ENCODE measurements at places on chromosomes 3 and 15.

- no peaks in the 10 kb centered on the region for H3K36me3 ChIP-seq
- H3K27ac ChIP-seq = no peak overlapping the region
- peaks cover 9% of the 10 kb centered on the region for H3K27me3 ChIP-seq
These were observed 53.1 kb downstream of the BOC start for GRCh38 chr3:113264283-113265131.

- H3K27me3 ChIP-seq = no peaks in the 10 kb centered on the region
- peaks cover 8% of the 10 kb centered on the region for H3K4me1 ChIP-seq
- H3K4me3 ChIP-seq = no peak overlapping the region
- H3K27ac ChIP-seq = no peak overlapping the region
These were observed 23.7 kb downstream of the PHLDB2 start for GRCh38 chr3:111882799-111883198.

GRCh38 chr3:183185696-183186095 is 23.2 kb upstream of the LAMP3 start:
- H3K27ac ChIP-seq = peak overlapping the region; percentile 69
- no peaks in the 10 kb centered on the region for H3K36me3 ChIP-seq
- no peaks in the 10 kb centered on the region for H3K4me1 ChIP-seq
- peaks cover 64% of the 10 kb centered on the region for H3K27me3 ChIP-seq
- no peak for DNase-seq

DNA sequence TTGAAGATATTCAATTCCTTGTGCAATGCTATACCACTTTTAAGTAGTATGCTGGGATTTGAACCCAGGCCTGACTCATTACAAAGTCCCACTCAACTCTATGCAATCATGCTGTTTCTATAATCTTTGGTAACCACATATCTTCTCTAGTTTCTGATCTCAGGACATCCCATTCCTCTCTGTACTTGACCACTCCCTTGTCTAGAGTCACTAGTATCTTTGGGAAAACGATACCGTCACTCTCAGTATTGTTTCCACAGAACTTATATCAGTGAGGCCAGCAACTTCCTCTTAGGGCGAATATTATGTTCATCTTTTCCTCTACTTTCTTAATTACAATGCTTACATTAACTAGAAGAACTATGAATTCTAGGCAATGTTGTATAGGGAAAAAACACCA is 137.3 kb upstream of the TSPAN3 start:
- no peaks in the 10 kb centered on the region for H3K27me3 ChIP-seq
- no peak for DNase-seq
- no peaks in the 10 kb centered on the region for H3K4me1 ChIP-seq
- H3K36me3 ChIP-seq = peaks cover 23% of the 10 kb centered on the region
- H3K4me3 ChIP-seq = no peak overlapping the region

DNA sequence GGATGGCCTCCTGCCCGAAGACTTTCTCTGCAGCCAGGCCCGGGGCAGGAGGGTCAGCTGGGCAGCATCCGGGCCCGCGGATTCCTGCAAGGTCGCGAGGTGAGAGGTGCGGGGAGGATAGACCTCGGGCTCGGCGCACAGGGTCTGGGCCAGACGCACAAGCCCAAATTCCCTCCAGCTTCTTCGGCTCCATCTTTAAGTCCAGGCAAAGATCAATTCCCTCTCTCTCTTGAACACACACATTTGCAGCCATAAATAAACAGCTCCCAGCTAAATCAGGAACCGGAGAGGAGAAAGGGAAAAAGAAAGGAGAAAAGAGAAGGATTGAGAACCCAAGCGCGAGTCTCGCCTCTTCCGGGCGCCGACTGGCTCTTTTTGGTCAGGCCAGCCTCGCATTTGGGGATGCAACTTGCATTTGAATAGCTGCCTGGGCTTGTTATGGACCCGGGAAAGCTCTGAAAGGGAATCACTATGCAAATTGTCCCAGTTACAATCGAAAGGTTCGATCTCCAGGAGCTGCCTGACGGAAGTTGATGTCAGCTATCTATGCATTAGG is 14.5 kb upstream of the ONECUT1 start:
- no peak overlapping the region for H3K27ac ChIP-seq
- H3K36me3 ChIP-seq = no peaks in the 10 kb centered on the region
- H3K27me3 ChIP-seq = peaks cover 78% of the 10 kb centered on the region
- no peak for DNase-seq
- H3K4me1 ChIP-seq = peaks cover 31% of the 10 kb centered on the region
